ENCODE measurements at places on chromosomes 5 and 9.

- no peak for DNase-seq
Observed at GRCh38 chr9:14136047-14136635, 177.8 kb downstream of the NFIB start.

GRCh38 chr5:162842727-162843126 lies 594.7 kb upstream of the CCNG1 start:
- no peak for DNase-seq

DNA sequence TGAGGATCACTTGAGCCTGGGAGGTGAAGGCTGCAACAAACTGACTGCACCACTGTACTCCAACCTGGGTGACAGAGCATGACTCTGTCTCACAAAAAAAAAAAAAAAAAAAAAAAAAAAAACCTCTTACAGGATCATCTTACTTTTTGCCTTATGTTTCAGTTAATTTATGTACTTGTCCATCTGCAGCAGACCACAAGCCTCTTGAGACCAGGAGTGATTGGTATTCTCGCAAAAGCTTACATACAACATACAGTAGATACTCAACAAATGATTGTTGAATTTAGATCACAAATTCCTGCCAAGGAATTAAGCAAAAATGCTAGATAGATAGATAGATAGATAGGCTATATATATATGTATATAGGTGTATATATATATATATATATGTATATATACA lies 12.4 kb downstream of the CEMIP2 start:
- DNase-seq: no peak

- no peak for DNase-seq
Observed at GRCh38 chr5:60630179-60630578, 69.8 kb downstream of the DEPDC1B start.

- DNase-seq: no peak
Observed at GRCh38 chr5:127856292-127856691, 153.1 kb downstream of the CCDC192 start.

DNA sequence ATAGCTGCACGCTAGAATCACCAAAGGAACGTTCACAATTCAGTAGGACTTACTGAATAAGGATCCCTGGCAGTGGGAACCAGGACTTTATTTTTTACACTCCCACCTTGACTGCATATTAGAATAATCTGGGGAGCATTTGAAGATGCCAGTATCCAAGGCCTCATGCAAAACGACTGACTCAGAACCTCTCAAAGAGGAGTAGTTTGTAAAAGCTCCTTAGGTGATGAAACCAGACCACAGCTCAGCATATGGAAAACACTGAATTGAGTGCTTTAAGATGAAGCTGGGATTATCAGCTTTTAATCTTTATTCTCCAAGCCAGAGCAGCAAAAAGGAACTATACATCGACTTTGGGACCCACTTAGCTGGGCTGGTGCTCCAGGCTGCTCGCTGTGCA lies 288.3 kb downstream of the MLLT3 start:
- DNase-seq: no peak

- DNase-seq: no peak
Observed at GRCh38 chr5:160692271-160692670, 159.7 kb downstream of the ATP10B start.

DNA sequence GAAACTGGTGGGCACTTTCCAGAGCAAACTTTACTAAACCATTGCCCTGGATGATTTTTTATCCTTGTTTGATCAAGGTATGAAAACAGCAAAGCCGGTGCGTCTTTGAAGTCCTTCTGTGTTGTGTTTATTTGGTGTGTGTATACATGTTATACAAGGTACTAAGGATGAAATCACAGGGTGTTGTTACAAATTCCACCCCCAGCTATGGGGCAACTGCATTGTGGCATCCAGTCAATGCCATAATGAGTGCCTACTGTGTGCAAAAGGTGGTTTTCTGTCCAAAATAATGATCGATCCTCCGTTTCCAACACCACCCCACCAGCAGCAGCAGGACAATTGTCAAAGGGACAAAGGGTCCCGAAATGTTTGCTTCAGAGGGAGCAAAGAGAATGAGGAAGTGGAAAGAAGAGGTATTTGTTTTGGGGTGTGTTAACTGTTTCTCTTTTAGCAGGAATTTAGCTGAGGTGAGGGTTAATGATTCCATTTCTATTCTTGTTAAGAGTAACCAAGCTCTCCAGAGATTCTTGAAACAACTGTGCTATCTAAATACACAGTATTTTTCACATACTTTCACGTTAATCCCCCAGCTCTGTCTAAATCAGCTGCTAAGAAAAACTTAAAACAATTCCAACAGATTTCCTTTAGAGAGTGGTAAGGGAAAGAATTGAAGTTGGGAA lies 568.7 kb upstream of the KLF4 start:
- no peak for DNase-seq

- DNase-seq: no peak
Observed at GRCh38 chr9:124506433-124506832, 766 bp downstream of the NR5A1 start.

DNA sequence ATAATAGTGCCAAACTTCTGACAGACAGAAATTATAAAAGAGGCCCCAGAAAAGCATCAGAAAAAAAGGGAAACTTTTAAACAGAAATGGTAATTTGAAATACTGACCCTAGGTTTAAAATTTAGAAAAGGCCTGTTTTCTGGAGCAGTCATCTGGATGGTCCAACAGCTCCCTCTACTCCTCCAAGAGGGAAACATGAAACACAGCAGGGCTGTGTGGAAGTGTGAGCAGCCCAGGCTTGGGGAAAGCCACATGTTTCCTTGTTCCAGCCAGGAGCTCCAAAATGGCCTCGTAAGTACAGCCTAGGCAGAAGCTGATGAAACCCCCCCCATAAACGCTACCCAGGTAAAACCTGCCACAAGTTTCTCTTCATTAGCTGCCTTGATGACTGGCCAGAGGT lies 499.3 kb upstream of the ADAMTS16 start:
- DNase-seq: peak; percentile 72

DNA sequence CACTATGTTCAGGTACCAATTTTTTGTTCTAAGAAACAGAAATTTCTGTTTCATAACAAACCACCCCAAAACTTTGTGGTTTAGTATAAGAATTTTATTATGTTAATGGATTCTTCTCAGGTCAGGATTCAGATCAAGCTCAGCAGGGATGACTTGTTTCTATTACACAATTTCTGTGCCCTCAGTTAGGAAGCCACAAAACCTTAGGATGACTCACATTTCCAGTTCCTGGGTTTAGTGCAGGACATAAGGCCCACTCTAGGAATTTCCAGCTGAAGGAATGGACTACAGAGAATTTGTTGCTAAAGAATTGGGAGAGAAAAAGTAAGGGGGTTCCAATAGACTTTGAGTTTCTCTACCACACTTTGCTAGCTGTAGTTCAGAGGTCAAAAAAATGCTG lies 629.3 kb downstream of the ANXA1 start:
- peak; percentile 59 for DNase-seq

DNA sequence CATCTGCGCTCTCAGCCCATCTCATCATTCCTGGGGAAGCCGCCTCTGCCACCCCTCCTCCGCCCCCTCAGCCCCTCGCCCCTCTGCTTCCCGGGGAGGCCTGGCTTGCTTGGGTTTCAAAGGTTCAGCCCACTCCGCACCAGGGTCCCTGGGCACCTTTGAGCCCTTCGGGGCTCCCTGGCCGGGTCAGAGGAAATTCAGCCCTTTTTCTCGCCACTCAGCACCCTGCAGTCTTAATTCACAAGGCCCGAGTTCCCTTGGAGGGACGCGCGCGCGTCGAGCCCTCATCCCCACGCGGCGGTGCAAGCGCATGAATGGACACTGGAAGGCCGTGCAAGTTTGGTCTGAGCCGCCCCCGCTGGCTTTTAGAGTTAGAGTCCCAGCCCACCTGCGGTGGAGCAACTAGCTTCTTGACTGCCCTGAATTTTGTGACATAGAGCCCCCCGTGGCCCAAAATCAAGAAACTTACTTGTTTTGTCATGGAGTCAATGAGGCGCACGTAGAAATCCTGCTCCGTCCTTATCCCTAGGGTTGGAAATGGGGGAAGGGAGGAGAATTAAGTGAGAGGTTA lies 4.5 kb downstream of the EBF1 start:
- no peak for DNase-seq

DNA sequence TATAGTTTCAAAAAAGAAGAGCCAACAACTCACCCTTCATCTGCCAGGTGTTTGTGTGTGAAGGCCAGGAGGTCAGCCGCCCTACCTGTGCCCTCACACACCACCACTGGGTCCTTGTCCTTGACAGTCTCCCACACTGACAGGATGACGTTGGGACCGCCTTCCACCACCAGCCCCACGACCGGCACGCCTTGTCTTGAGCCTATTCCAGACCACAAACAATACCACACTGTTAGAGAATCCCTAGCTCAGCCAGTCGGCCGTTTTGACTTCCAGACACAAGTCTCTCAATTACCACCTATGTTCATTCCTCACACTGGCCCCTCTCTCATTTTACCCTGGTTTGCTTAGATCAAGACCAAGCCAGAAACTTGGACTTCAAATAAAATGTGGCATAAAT lies 66.1 kb downstream of the TRPM6 start:
- peak; percentile 34 for DNase-seq
